ENCODE measurements at places on chromosomes 4 and X.

- no peak for DNase-seq
Observed at GRCh38 chr4:176052744-176053143, 12.9 kb upstream of the WDR17 start.

DNA sequence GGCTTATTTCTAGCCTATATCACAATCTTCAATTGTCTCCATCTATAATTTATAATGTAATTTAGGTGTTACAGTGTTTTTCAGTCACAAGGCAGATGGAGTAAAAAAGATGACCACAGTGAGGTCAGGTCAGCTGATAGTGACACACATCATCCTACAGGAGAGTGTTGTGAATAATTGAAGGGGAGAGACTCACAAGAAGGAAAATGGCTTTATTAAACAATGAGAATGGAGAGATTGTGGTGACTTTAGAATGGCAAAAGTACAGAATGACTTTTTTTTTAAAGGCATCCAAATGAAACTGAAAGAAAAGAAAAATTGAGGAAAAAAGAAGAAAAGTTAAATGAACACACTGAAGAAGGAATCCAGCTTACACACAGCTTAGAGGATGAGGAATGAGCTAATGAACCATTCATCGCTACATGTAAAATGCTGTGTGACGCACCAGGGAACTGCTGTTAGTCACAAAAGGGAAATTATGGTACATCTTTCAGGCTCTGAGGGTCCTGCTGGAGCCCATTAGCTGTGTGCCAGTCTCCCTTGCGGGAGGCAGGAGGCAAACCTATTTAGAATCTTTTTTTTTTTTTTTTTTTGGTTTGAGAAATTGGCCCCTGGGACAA is 56.6 kb downstream of the SPRY1 start:
- DNase-seq = no peak

DNA sequence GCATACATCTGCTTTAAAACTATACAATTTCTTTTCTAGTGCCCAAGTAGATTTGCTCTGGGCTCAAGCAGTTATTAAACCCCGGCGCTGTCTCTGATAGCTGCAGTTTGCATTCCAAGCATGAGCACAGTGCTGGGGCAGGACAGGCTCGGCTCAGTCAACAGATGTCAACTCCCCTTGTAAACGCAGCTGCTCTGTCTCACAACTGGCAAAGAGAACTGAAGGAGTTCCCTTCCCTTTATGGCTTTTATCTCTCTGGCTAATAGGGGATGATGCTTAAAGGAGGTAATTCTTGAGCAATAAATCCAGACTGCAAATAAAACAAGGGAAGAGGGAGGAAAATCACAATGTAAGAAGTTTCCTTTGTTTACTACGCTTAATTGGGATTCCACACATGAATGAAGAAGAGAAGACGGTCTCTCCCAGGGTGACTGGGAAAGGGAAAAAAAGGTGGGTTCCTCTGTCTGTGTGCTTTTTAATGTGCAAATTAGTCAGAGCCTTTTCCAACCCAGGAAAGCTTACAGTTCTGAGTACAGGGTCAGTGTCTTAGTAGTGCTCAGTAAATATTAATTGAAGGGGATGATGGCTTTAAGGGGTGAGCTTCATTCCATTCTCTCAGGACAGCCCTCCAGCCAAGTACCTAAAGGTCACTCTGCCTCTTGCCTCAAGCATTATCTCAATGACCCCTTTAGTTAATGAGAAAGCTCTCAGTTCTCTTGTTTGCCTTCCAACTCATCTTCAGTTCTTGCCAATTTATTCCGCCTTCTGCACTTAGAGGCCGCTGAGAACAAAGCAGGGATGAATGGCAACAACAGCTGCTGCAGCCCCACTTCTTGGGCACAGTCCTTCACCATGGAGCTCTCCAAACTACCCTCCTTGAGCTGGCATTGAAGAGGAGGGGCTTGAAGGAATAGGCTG is 155.7 kb upstream of the JADE1 start:
- no peak for DNase-seq

GRCh38 chrX:38365954-38366353 is 13.6 kb downstream of the OTC start:
- DNase-seq = no peak

DNA sequence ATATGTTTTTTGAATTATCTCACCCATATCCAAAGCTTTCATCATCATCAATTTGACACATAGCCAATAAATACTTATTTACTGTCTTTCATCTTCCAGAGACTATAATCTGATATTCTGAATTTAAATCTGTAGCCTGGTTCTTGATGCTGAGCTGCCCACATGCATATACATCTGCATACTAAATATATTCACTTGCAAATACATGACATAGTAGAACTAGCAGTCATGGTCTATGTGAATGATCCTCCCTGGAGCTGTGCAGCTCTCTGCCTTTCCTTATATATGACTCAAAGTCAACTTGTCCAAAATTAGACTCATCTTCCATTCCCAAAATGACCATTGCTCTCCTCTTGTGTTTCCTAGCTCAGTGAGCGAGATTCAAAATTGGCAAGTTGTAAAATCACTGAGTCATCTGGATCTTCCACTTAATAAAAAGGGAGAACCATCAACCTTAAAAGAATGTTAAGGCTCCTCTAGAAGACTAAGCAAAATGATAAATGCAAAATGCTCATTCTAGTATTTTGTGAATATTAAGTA is 448.2 kb downstream of the PPARGC1A start:
- DNase-seq = no peak

DNA sequence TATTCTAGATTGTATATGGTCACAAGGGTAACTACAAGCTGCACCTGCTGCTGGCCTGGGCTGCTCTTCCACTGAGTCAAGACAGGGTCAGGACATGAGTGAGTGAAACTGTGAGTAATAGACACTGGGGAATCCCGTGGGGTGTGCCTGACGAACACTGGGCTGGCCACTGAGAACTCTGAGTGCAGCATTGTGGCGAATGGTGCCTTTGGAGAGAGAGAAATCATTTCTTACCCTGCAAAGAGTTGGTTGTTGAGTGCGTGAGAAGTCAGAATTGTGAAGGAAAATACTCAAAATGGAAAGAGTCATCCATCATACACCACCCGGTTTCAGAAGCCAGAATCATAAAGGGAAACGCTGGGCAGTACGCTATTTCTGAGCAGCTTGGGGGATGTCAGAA is 43.1 kb upstream of the LSM6 start:
- no peak for DNase-seq

- DNase-seq = no peak
Observed at GRCh38 chr4:153447175-153447905, 18.8 kb upstream of the TMEM131L start.

GRCh38 chrX:69424161-69424560 is 80.0 kb upstream of the NALF2 start:
- DNase-seq = no peak

GRCh38 chr4:140559696-140560095 is 9.1 kb downstream of the UCP1 start:
- DNase-seq = no peak

DNA sequence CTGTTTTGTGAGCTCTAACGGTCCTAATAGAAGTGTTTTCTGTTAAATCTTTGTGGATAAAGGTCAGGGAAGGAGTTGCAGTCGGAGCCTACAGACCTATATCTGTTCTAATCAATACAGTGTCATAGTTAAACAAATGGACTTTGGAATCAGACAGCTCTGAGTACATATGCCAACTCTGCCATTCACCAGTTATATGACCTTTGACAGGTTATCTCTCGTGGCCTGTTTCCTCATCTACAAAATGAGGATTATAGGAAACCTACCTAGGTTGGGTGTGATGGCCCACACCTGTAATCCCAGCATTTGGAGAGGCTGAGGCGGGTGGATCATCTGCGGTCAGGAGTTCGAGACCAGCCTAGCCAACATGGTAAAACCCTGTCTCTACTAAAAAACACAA is 89.7 kb downstream of the MID1IP1 start:
- DNase-seq = no peak

GRCh38 chr4:169620880-169621248 is 486 bp downstream of the CLCN3 start:
- no peak for DNase-seq

- no peak for DNase-seq
Observed at GRCh38 chrX:22135171-22135711, 103.1 kb downstream of the PHEX start.

DNA sequence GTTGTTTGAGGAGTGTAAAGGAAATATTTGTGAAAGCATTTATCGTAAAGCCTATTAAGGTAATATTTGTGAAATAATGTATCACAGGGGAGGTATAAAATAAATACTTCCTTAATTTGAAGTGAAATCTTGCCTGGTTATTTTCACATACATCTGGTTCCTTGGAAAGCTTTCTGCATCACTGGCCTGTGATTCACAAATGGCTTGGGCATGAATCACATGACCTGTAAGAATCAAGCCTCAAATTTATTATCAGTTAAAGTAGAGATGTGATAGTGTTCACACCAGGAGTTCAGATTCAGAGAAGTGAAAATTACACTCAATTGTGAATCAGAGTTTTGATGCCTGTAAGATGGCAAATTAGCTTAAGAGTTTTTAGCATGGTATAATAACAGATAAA is 1911.4 kb downstream of the STIM2 start:
- no peak for DNase-seq

GRCh38 chrX:12617241-12617640 is 174.0 kb upstream of the PRPS2 start:
- DNase-seq = no peak

- DNase-seq = no peak
Observed at GRCh38 chr4:1047976-1048772, 36.7 kb downstream of the FGFRL1 start.

DNA sequence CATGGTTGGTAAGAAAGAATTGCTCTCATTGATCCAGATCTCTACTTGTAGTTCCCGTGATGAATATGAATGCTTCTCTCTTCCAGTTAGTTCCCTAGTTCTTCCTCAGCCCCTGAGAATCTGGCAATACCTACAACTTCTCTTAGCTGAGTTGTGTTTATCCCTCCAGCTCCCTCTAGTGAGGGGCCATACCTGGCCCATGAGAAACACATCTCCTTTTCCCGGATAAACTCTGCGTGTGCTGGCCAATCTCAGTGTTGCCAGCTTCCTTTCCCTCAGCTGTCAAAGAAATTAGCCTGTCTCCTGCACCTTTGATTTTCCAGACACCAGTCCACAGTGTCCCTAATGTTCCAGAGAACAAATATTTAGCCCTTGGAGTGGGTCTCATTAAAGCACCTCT is 5.7 kb downstream of the CBLL2 start:
- DNase-seq = no peak

- DNase-seq = no peak
Observed at GRCh38 chr4:54581807-54582206, 76.0 kb upstream of the KIT start.

- DNase-seq = no peak
Observed at GRCh38 chr4:150127757-150128156, 49.5 kb downstream of the DCLK2 start.

GRCh38 chrX:131477498-131477897 is 66.4 kb upstream of the OR13H1 start:
- no peak for DNase-seq

All from activated CD8-positive, alpha-beta memory T cell treated with anti-CD3 and anti-CD28 coated beads for 1 hour (primary cell).